Stimulated activated CD8-positive, alpha-beta memory T cell treated with anti-CD3 and anti-CD28 coated beads, Interleukin-7, amount 100 ng/mL, for 1 hour (primary cell): ENCODE measurements at places on chromosomes 3 and 15.

- no peak for DNase-seq
Observed at GRCh38 chr3:186094696-186095425, 14.0 kb downstream of the ETV5 start.

DNA sequence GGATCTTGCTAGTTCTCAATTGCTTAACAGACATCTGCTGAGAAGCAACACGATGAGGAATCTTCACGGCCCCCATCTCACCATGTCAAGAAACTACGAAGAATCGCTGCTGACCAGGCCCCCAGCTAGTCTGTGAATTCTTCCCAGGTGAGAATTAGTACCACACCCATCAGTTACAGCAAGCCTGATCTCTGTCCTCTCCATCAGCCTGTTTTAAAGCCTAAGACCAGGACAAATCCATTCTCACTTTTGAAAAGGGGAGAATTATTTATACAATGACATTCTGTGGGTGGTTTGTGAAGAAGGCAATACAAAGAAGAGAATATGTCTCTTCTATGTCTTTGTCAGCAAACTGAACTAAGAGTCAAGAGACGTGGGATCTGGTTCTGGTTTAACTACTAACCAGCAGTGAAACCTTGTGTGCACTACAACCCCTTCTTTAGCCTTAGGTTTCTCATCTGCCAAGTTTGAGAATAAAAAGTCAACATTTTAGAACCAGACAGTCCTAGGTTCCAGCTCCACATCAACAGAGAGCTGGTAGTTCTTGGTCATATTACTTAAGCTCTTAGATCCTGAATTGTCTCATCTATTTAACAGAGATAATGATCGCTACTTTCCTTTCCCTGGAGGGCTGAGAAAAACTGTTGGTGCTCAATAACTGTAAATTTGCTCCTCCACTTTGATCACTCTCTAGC is 160.4 kb upstream of the RORA start:
- no peak for DNase-seq

DNA sequence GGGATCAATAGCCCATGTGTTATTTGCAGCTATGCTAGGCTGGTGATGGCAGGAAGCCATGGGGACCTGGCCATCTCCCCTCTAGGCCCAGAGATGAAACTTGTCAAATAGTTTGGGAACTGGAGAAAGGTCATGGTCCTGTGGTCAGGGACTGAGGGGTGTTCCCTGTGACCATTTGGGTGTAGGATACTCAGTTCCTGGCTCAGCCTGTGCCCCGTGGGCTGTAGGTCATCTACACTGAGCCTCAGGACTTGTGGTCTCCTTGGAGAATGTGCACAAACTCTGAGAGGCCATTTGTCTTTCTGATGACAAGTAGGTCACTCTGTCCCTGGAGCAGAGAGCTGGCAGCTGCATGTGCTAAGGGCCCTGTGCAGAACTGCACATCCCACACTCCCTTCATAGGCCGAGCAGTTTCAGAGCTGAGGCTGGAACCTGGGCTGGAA is 17.5 kb downstream of the GASK1A start:
- DNase-seq = no peak

- no peak for DNase-seq
Observed at GRCh38 chr3:57757642-57758297, 1.7 kb downstream of the SLMAP start.

DNA sequence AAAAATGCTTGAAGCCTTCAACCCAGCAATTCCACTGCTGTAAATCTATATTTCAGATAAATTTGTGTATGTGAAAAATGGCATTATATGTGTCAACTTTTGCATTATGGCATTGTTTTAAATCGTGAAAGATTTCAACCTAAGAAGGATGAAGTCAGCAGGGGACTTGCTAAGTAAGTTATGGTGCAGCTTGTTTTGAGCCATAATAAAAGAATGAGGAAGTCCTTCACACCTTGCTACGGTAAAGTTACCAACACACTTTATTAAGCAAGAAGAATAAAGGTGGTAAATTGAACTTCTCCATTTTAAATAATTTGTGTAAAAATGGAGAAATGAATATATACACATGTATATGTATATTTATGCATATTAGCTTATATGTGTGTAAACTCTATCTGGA is 371.4 kb downstream of the ROBO2 start:
- no peak for DNase-seq

DNA sequence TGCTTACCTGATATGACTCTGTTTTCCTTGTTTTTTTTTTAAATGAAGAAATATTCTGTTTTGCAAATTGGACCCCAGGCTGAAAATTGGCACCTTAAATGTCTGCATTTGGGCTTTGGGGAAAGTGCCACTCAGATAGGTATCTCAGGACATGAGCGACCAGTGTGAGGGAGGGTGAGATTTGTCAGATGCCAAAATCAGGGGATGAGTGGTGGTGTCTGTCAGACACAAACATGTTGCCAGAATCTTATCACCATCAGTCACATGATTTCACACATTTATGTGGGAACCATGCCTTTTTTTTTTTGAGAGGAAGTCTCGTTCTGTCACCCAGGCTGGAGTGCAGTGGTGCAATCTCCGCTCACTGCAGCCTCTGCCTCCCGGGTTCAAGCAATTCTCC is 75.6 kb upstream of the OSBPL11 start:
- no peak for DNase-seq

- no peak for DNase-seq
Observed at GRCh38 chr3:186166036-186166435, 57.1 kb upstream of the ETV5 start.

- no peak for DNase-seq
Observed at GRCh38 chr15:25727867-25728600, 135.1 kb downstream of the ATP10A start.

- no peak for DNase-seq
Observed at GRCh38 chr15:85632014-85632413, 162.7 kb downstream of the KLHL25 start.

DNA sequence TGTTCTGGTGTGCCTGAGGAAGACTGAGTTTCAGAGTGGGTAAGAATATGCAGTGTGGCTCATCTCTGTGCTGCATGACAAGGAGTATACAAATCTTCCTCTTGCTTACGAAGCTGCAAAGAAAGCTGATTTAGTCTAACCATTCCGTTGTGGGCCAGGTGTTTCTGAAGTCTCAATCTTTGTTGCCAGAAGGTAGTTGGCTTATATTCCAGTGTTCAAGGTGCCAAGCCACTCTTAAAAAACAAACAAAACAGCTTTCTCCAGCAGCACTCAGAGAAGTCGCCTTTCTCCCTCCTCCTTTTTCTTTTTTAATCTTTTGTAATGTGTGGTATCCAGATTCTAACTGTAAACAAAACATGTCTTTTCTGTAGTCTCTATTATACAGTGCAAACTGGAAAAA is 872.4 kb downstream of the NAALADL2 start:
- no peak for DNase-seq

GRCh38 chr3:52521881-52522650 is 11.6 kb downstream of the NT5DC2 start:
- DNase-seq = no peak

DNA sequence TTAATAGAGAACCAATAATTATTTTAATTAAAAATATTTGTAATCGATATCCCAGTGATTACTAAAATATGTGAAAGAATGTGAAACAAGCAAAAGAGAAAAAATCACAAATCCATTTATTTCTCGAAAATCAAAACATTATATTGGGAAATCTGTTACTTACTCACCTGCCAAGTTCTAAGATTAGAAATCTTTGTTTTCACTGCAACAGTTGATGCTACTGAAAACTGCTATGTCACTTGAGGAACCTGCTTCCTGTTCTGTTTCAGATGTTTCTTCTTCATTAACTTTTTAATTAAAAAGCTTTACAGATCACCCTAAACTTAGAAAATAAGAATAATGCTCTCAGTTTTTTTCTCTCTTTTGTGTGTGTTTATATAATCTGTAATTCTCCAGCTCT is 13.7 kb upstream of the DPH6 start:
- DNase-seq = no peak

DNA sequence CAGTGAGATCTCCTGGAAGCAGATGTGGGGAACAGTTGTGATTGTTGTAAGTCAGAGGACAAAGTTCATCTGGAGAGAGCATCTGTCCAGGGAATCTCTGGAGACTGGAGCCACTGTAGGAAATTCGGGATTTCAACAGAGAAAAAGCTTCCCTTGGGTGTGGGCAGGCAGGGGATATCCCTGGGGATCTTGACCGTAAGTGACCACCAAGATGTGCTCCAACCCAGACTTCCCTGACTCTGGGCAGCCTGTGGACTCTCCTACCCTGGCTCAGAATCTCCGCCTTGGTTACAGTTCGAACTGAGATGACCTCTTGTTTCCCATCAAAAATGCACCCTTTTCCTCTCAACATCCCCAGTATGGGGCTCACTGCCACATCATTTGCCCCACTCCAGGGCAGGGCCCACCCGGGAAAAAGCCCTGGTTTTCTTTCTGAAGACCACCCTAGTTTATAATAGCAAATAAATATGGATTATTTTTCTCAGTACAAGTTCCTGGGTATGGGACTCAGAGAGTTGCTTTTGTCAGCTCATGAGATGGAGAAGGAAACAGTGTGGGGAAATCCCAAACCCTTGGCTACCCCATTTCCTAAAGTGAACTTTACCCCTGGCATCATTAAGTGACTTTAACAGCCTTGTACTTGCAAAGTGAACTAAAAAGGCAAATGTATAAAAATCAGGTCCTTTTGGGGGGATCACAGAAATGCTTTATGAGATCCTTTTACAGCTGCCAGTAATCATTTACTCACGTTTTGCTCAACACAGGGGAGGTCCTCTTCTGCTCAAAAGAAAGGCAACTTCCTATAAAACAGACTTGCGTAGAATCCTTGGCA is 89.9 kb downstream of the CCNL1 start:
- no peak for DNase-seq

GRCh38 chr3:8712045-8712907 is 21.3 kb upstream of the CAV3 start:
- no peak for DNase-seq

DNA sequence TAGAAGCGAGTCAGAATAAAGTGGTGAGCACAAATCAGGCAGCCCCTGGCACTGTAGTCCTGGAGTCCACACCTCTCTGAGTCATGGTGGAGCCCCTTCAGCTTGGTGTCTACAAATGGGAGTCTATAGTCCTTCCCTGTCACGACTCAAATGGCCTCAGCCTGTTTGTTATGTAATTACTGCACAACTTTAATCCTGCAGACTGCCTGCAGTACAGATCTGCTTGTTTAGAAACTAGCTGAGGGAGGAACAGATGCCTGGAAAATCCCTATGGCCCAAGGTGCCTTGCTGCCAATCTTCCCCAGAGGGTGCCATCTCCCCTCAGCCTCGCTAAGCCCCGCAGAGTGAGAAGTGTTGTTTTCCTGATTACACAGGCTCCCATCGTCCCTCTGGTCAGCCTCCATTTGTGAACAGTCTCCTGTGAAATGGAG is 3.9 kb upstream of the CXCR6 start:
- DNase-seq = no peak

DNA sequence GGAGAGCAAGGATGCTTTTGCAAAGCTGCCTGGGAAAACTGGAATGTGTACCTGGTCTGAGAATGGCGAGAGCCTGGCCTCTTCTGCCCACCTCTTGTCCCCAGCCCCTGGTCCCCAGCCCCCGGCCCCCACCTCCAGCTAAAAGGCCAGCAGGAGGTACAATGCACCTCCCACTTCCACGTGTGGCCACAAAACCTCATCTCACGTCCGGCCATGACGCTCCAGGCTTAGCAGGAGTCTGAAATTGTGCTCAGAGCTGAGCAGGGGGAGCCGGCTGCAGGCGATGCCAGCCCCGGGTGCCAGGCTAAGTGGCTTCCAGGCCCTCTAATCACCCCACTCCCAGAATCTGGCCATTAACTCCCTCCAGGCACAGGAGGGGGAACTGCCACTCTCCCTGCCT is 83.1 kb upstream of the PRR20G start:
- no peak for DNase-seq

- DNase-seq = no peak
Observed at GRCh38 chr3:190117981-190118380, 2.7 kb downstream of the P3H2 start.

GRCh38 chr3:165653130-165653778 is 184.0 kb downstream of the BCHE start:
- DNase-seq = no peak

DNA sequence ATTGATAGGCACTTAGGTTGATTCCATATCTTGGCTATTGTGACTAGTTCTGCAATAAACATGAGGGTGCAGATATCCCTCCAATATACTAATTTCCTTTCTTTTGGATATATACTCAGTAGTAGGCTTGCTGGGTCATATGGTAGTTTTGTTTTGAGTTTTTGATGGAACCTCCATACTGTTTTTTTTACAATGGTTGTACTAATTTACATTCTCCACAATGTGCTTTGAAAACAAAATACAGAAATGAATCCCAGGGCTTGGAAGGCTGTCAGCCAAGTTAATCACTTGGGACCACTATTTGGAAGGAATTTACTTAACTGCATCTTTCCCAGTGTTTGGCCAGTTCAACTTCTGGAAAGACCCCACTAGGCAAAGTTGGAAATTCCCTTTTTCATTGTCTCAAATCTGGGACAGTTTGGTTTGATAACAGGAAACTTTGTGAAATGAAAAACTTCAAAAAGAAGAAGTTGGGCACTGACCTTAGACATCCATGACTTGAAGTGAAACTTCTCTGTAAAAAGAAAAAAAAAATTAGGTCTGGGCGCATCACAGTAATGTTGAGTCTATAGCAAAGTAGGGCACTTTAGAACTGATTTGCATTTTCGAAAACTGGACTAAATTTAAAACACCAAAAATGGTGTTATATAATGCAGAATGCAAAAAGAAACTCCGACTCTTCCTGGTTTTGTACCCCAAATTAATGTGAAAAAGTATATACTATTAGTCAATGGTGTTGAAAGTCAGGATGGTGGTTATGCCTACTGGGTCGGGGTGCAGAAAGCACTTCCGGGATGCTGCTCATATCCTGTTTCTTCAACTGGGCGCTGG is 6.0 kb downstream of the CTSH start:
- no peak for DNase-seq

DNA sequence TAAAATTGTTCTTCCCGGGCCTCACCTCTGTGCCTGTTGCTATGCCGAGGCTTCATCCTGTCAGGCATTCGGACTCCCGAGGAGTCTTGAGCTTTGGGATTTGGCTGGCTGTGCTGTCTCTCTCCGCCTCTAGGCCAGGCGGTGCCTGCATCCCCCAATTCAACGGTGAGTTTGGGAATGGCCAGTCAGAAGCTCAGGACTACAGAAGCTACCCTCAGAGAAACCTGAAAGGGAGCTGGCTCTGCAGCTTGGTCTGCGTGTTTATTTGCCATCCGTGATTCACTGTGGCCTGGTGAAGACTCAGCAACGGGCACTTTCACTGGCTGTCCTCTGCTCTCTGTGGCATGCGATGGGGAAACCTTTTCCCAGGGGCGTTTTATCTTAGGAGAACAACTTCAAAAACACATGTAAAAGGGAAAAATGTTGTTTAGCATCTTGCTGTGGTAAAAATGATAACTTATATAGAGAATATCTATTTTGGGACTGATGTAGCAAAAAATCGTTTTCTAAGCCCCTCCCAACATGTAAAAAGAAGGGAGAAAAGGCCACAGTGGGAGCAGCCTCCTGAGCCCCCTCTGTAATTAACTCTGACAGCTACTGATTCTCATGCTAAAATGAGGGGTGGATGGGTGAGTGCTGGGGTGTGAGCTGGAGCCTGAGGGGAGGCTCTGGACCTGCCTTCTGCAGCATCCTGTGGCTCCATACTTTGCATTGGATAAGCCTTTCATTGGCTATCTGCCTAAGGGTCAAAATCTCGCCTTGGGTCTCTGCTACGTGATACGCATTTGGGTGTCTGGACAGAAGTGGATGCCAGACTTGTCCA is 103.4 kb upstream of the KLHL25 start:
- DNase-seq = no peak
